Naive thymus-derived CD4-positive, alpha-beta T cell (primary cell): ENCODE measurements at places on chromosomes 12 and 14.
A peak's percentile ranks its signal among the peaks of the same experiment; 100 is the strongest.

DNA sequence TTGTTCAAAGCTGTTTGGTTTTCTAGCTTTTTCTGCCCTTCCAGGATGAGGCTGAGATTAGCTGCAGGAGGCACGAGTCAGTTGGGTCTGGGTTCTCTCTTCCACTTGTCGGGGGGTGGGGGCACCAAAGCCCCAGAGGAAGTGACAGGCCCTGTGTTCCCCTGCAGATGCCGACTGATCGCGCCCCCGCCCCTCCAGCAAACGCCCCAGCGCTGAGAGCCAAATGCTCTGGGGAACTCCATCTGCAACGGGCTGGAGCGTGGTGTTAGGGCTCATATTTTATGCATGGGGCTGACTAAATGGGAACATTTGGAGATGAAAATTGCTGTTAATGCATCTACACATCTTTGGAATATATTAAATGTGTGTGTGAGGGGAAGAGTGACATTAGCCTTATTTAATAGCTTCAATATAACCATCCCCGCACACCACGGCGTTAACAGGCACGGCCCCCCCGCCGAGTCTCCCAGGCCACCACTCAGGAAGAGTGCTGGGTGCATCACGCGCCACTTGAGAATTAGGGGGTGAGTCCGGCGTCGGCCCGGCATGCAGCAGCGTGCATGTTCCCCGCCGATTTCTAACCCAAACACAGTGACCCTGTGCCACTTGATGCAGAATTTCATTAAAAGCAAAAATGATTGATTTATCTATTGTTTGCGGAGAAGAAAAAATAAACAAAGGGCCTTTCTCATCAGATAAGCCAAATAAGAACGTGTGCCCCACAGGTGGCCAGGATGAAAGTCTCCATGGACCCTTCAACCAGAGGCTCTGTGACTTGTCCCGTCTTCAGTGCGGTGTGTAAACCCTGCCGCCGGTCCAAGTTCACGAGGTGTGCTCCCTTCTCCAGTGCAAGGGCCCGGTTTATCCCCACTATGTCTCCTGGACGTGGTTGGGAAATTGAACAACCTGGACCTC lies 165.0 kb upstream of the RTL1 start:
- DNase-seq: peak; percentile 3

GRCh38 chr12:60522684-60523400 lies 927.0 kb downstream of the SLC16A7 start:
- DNase-seq: no peak

DNA sequence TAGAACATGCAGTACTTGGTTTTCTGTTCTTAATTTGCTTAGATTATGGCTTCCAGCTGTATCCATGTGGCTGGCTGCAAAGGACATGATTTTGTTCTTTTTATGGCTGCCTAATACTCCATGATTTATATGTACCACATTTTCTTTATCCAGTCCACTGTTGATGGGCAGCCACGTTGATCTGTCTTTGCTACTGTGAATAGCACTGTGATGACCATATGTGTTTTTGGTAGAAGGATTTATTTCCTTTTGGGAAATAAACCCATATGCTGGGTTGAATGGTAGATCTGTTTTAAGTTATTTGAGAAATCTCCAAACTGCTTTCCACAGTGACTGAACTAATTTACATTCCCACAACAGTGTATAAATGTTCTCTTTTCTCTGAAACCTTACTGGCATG lies 86.2 kb upstream of the FERMT2 start:
- no peak for DNase-seq

DNA sequence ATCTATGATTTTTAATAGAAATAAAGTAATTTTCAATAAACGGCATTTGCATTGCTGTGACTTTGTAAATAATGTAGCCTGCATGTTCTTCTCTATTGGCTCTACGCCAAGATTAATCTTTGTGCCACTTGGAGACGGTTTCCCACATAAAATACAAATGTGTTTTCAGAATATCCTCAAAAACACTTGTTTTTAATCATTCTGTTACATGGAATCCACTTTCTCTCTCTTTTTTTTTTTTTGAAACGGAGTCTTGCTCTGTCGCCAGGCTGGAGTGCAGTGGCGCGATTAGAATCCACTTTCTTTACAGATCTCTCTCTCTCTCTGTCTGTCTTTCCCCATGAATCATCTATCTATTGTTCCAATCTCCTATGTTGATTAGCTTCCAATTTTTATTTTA lies 22.8 kb upstream of the SSPN start:
- DNase-seq: no peak

GRCh38 chr12:23640754-23641153 lies 308.7 kb downstream of the SOX5 start:
- DNase-seq: no peak

DNA sequence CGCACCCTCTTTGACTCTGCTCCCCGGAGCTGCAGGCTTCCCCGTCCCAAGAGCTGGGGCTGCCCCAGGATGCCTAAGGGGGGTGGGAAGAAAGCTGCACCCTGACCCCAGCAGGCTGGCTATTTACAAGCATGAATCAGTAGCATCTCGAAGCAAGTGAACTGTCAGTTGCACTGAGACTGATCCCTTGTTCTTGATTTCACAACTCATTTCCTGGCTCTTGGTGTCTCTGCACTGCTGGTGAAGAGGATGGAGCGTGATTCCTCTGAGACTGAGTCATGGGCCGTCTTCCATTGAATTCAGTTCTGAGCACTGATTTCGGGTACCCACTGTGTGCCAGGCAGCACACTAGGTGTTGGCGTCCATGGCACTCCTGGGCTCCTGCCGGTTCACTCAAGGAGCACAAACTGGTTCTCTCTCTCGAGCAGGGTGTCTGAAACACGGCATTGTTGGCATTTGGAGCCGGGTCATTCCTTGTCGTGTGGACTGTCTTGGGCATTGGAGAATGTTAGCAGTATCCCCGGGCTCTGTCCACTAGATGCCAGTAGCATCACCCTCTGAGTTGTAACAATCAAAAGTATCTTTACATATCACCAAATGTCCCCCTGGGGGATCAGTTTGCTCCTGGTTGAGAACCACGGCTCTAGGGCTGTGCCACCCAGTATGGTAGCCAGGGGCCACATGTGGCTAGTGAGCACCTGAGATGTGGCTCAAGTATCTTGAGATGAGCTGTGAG lies 86.9 kb downstream of the RIN3 start:
- DNase-seq: no peak

DNA sequence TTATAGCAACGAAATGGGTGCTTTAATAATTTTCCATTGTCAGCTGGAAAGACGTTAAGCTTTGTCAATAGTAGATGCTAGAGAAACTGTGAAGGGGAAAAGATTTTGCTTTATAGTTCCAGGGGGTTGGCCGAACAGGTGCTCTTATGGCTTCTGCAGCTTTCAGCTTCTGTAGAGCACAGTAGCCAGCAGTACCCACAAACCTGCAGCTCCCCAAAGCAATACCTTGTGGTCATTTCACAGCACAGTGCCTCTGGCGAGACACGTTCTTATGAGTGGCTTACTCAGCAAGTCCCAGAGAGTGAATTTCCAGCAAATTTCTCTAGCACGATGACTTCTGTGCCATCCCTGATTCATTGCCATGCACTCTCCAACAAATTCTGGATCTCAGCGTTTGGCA lies 416.3 kb upstream of the ATP2B1 start:
- no peak for DNase-seq

- no peak for DNase-seq
These were observed 102.0 kb downstream of the TMEM30B start for GRCh38 chr14:61179061-61179690.

DNA sequence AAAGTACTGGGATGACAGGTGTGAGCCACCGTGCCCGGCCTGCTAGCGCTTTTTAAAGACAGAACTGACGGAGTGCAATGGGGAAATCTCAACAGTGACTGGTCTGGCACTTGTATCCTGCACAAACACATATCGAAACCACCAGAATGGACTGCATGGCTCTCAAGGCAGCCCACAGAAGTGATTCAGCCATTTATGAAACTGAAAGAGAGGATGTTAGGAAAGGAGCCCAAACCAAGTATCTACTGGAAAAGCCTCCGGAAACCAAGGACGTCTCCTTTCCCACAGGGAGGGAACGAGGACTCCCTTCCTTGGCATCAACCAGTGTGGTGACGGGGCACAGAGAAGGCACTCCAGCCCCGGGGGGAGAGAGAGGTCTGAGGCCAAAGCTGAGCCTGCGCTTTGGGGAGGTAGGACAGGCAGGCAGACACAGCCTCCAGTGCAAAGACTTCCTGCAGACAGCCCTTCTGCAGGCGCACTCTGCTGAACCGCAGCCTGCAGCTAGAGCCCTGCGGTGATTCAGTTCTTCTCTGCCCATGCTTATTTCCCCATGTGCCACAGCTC lies 16.5 kb downstream of the SLC15A4 start:
- DNase-seq: no peak

- DNase-seq: no peak
These were observed 774 bp upstream of the MANSC4 start for GRCh38 chr12:27780612-27781408.

- DNase-seq: no peak
These were observed 65.1 kb downstream of the GALNT16 start for GRCh38 chr14:69325086-69325485.

GRCh38 chr12:7439579-7440505 lies 4.1 kb downstream of the CD163L1 start:
- no peak for DNase-seq

GRCh38 chr12:52703878-52704277 lies 554 bp upstream of the KRT77 start:
- DNase-seq: no peak

DNA sequence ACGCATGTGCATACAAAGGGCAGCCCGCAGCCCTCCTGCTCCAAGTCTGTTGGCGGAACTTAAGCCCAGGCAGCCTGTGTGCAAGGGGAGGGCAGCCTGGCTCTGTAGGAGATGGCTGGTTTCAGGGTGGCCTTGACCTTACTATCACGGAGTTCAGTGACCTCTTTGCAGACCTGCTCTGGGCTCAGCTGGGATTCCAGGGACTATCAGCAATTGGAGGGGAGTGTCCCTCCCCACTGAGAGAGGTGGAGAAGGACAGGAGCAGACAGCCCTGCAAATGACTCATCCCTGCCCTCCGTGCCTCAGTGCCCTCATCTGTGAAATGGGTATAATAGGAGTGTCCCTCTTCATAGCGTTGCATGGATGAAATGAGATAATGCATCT lies 66.2 kb upstream of the DLK1 start:
- no peak for DNase-seq

DNA sequence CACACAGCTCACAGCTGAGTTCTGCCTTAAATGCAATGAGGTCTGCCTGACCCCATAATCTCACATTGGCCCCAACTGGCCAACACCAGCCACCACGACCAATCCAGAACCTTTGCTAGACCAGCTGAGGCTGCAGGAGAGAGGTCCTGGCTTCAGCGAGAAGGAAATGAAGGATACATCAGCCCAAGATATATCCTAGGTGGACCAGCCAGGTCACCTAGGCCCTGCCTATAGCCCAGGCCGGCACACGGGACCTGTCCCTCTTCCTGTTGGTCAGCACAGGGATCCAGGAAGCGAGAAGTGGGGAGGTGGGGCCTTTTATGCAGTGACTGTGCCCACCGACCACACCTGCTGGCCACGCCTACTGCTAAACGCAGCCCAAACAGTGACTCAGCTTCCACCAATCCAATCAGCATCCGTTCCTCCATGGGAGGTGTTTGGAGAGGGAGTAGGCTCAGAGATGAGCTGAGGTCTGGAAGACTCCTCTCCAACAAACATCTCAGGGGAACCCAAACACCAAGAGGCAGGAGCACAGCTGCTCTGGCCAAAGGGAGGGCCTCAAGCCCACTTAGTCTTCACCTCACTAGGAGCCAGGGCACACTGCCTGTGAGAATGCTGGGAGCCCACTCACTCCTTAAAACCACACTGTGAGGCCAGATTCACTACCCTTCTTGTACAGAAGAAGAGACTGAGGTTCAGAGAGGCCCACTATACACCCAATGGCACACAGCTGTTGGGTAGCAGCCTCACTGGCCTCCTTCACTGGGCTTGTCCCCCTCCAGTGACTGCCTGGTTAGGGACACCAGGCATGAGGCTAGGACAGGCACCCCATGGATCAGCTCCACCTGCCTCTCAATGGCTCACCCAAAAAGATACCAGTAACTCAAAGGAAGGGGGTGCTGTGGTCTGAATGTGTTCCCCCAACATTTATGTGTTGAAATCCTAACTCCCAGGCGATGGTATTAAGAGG lies 51.3 kb upstream of the PPP2R5C start:
- no peak for DNase-seq

DNA sequence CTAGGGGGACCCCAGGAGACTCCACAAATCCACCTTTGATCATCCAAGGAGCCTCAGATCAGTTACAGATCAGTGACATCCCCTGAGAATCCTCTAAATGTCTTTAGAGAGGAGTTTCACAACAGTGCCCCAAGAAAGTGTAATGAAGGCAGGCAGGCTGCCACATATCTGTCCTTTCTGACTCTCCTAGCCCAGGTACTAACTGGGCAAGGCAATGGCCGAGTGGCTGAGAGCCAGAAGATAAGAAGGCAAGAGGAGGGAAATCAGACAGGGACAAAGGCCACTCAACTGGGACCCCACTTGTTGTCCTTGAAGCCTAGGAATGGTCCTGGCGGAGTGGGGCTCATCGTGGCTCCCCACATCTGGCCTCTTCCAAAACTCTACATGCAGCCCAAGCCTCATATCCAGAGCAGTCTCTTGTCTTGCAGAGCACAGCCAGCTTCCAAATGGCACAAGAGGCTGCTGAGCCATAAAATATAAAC lies 11.6 kb downstream of the ACTN1 start:
- no peak for DNase-seq

DNA sequence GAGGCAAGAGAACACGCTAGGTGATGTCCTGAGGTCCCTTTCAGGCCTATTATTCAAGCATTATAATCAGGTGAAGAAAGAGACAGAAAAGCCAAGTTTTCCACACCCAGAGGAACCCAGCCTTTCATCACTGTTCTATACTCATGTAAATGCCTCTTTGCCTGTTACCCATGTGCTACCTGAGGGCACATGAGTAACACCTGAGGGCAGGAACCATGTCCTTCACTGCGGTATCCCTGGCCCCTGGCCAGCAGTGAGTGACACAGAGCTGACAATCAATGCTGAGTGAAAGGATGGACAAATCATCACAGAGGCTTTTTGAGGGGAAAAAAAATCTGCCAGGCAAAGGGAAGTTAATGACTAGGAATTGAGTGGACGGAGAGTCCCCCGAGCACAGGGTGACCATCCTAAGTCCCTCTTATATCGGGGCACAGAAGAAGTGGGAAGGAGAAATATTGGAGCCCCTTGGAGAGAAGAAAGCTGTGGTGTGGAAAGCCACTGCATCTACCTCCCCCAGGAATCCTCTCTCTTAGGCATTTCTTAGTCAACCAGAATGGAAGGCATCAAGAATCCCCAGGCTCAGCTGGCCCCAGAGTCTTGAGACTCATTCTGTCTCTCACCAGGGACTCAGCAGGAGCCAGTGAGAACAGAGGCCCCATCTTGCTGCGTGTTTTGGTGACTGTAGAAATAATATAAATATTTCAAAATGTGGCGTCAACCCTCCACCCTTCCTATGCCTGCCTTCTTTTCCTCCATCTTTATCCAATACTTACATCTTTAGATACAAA lies 212.9 kb downstream of the DPF3 start:
- no peak for DNase-seq

DNA sequence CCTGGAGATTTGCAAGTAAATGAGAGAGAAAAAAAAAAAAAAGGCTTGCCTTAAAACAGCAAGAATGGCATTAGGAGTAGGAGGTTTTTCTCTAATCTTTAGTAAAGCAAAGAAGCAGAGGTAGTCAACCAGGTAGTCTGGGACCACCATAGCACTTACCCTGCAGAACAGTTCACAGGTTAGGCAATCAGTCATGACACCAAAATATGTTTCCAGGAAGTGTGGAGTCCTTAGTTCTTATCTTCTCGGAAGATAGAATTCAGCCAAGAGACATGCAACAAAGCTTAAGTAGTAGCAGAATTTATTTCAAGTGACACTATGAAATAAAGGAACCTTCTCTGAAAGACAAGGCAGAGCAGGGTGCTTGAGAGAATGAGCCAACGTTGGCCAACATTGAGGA lies 295.8 kb downstream of the IPO8 start:
- no peak for DNase-seq
